Muscle of back (tissue), 13 donors: ENCODE measurements at places on chromosomes 3 and 15. TPM values are rescaled to one million over a fixed set of nuclear protein-coding genes. Genes with fewer than 3 reads are reported as not detected.

GRCh38 chr3:14598143-14598569, 53.4 kb upstream of the CCDC174 start:
- DNase-seq, result peak; percentile 15

The CHST13 gene
- 0.45 TPM for polyA plus RNA-seq

- DNase-seq, result no peak
Measured at GRCh38 chr3:14133876-14134275, 9.0 kb downstream of the TMEM43 start.

The CTXN2 gene
- not detected for polyA plus RNA-seq

The LAMB2 gene
- polyA plus RNA-seq, result 316 TPM
